ENCODE measurements at places on chromosomes 6 and 20.

- DNase-seq: peak; percentile 99
These were observed 121.1 kb downstream of the PLEKHG1 start for GRCh38 chr6:150720774-150721233.

DNA sequence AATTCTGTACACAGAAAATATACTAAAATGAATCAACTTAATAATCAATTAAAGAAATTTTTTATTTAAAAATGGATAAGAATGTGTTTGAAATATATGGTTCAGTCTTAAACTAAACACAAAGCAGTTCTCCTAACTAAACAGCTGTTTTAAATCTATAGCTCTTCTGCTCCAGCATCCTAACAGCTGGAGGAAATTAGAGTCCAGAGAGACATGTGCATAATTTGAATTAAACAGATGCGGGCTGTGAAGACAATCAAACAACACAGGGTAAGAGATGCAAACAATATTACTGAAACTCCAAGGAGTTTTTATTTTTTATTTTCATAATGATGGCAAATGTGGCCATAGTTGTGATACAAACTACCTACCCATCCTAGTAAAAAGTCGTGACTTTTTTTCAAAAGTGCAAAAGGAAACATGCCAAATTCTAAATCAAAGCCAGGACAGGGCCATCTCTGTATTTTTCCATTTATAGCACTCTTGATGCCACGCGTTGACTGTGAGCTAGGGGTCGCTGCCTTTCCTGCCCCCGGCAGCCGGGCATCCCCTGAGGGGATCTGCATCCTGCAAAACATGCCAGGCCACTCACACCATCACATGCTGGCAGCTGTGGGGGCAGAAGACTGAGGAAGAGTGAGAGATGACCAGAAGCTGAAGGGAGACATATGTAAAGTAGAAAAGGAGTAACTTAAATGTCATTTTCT is 310.6 kb downstream of the PRKN start:
- no peak for DNase-seq

DNA sequence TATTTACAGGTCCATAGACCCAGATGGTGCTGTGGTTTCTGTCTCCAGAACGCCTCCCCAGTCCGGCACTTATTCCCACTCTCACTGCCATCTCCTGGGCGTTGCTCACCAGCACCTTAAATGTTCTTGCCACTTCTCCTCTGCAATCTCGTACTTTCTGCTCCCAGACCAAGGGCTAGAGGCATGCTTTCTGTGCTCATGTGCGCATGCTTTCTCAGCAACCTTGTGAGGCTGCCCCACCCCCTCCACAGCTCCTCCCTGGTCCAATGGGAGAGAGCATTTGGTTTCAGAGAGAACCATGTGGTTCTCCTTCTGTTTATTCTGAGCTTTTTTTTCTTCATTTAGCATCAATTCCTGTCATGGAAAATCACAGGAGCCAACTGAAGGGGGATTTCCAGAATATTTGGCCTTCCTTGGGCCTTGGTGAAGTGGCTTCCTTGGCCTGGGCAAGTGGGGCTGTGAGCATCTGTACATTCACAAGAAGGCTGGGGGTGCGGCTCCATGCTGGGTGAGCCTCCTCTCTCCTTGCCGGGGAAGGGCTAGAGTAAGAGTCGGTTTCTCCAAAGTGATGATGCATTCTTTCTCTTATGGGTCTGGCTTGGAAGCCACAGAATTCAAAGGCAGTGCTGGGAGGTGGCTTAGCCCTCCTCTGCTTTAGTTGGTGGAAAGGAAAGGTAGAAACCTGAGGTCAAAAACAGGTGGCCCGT is 66.6 kb downstream of the PHACTR3 start:
- DNase-seq: no peak

DNA sequence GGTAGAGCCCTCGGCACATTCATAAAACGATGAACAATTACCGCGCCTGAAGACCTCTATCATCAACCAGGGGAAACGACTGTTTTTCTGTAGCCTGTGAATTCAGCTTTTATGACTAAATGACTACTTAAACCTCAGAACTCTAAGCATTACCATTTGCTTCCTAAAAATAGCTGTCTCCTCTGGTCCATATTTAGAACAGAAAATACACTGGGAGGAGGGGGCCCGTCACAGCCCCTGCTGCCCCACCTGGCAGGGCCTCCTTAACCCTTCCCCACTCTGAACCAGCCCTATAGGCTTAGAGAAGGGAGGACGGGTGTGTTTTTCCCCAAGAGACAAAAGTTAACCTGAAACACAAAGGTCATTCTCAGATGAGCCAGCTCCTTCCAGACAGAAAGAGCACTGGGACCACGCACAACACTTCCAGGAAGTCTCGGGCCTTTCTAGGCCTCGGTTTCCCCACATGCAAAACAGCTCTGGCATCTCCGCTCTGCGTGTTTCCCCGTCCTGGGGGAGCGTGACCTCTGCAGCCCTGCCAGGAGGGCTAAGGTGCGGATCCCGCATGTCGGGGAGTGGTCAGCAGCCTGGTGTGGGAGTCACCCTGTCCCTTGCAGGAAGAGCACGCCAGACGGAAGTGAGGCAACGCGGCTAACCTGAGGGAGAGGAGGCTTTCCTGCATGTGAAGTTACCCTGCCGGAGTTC is 193.9 kb downstream of the DLL1 start:
- no peak for DNase-seq

GRCh38 chr20:21265261-21266190 is 37.6 kb upstream of the XRN2 start:
- no peak for DNase-seq

- DNase-seq: no peak
These were observed 593.4 kb downstream of the UTRN start for GRCh38 chr6:144878577-144878976.

DNA sequence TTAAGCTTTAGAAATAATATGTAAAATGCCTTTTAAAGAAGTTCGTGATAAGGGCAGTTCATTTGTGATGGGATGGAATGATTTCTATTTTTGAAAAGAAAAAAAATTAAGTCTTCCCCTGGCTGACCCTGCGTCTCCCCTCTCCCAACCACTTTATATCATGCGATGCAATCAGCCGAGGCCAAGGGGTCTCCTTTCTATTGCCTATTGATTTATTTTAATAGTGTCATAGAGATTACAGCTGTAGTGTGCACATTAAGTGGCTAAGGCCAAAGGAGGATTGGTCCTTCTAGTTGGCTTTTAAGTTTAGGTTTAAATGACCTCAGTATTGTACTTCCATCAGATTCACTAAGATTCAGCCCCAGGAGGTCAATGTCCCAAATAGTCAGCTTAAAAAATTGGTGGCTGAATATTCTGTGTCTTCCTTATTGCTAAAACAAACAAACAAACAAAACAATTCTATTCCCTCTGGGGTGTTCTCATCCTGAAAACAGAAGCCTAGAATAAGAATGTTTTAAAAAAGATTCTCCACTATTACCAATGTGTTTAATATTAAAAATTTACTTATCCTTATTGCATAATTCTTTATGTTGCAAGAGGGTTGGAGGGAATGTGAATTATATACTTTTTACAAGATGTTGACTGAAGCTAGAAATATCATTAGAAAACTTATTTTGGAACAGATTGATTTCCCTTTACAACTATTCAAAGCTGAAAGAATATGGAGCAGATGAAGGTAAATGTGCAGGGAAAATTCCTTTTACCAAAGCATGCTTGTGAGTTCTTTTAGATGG is 359.1 kb downstream of the SAMD5 start:
- DNase-seq: no peak

- no peak for DNase-seq
These were observed 623.8 kb downstream of the HTR1B start for GRCh38 chr6:76839505-76839904.

- DNase-seq: no peak
These were observed 5.1 kb downstream of the CDKAL1 start for GRCh38 chr6:20539387-20539786.

DNA sequence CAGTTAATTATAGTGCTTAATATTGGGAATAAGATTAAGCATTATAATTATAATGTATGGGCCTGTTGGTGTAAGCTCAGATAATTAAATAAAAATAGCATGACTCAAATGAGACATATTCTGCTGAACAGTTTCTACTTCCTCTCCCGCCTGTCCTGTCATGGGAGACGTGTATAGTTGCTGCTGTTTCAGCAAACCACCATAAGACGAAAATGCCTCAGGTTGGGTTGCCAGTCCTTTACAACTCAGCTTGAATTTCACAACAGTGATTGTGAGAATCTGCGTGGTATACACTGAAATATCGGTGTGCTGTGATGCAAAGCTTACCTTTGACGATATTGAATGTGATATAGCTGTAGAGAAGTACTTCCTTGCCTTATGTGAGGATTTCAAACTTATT is 99.5 kb downstream of the POPDC3 start:
- DNase-seq: no peak
